ENCODE measurements at places on chromosomes 7 and 10.

DNA sequence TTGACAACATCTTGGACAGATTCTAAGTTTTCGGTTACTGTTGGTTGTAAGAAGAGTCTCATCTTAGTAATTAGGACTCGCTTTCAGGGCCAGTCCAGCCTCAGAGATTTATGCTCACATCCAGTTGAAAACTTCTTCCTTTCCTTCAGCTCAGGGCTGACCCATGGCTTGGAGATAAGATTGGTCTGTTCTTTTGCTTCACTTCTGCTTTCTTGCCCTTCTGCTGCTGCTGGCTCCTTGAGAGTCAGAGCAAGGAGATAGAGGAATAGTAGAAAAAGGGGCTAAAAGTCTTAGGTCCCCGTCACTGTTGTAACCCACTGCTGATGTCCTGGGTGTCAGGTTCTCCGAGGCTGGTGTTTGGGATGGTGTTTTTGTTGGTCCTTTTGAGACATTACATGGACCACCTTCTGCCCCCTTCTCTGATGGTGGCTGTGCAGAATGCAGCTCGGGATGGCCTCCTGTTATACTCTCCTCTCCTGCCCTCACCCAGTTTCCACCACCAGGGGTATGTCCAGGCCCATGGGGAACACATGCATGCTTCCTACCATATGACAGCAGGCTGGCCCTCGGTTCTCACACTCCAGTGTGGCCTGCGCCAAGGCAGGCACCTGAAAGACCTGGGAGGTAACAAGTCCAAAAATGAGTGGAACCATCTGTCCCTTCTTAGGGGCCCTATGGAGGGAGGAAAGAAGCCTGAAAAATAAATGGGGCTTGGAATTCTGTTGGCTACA, 67.8 kb upstream of the PCBD1 start:
- peak; percentile 23 for DNase-seq

DNA sequence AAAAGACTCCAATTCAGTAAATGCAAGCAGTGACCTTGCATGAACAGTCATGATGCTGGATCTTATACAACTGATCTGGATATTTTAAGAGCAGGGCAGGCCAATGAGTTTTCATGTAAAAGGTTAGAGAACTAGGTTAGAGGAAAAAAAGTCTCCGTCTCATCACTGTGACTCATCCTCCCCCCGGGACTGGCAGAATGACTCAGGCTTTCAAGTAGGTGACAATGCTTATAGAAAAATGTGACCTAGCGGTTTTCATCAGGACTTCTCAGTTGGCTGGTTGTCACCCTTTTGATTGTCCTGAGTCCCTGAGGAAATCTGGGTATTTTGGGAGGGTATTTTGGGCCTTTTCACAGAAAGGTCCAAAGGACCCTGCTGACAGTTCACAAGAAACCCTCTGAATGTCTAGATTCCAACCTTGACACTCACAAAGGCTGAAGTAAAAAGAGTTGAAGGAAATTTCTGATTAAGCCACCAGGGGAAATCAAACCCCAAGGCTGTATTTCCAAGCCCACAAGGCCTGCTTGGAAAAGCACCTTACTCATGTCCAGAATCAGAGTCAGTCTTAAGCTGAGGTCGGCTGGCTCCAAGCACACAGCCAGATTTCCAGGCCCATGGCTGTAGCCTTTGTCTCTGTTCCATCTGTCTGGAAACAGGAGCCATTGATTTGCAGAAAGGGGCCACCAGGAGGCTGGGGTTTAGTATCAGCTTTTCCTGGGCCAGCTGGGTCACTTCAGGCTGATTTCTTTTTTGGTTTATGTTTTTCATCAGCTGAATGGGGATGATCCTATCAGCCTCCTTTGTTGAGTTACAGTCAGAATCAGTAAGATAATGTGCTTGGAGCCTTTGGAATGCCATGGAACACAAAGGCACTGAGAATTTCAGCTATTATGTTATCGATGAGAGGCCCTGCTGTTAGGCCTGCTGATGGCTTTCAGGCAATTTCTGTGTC, 226.4 kb upstream of the HABP2 start:
- DNase-seq: peak; percentile 91

DNA sequence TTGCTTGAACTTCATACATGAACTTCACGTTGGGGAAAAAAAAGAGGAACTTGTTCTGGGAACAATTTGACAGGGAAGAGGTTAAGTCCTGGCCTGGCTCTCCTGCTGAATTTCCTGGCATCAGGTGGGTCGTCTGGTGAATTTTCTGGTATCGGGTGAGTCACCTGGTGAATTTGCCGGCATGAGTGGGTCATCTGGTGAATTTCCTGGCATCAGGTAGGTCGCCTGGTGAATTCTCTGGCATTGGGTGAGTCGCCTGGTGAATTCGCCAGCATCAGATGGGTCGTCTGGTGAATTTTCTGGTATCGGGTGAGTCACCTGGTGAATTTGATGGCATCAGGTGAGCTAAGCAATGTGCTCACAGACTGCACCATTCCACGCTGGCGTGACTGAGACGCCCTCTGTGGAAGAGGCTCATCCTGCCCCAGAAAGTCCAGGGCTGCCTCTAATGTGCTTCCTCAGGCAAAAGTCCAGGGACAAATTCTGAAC, 255.4 kb downstream of the TCERG1L start:
- no peak for DNase-seq

DNA sequence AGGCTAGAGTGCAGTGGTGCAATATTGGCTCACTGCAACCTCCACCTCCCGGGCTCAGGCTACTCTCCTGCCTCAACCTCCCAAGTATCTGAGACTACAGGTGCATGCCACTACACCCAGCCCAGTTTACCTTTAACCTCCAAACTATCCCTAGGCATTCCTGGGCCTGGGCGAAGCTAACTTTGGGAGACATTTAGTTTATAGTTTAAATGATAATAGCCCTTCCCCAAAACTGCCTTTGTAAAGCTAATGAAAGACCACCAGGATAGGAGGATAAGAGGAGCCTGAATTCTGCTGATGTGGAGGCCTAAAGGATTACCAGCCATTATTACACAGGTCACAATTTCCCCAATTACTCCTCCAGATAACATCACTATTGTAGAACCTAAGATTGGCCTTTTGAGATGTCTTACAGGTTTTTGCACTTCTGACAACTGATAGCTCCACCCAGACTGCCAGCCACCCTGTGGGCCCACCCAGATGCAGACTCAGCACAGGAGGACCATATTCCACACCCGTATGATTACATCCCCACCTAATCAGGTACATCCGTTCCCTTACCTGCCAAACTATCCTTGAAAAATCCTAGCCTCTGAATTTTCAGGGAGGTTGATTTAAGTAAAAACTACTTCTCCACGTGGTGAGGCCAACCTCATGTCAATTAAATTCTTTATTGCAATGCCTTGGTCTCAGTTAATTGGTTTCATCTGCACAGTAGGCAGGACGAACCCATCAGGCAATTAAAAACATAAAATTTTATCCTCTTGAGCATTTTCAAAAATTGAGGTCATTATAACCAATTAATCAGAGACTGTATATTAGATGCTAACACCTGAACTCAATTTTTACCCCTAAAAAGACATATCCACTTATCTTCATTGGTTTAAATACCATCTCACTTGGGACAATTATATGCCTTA, 62.3 kb upstream of the TMEM254 start:
- no peak for DNase-seq

- DNase-seq: no peak
Observed at GRCh38 chr10:48564466-48565160, 40.3 kb downstream of the ARHGAP22 start.

DNA sequence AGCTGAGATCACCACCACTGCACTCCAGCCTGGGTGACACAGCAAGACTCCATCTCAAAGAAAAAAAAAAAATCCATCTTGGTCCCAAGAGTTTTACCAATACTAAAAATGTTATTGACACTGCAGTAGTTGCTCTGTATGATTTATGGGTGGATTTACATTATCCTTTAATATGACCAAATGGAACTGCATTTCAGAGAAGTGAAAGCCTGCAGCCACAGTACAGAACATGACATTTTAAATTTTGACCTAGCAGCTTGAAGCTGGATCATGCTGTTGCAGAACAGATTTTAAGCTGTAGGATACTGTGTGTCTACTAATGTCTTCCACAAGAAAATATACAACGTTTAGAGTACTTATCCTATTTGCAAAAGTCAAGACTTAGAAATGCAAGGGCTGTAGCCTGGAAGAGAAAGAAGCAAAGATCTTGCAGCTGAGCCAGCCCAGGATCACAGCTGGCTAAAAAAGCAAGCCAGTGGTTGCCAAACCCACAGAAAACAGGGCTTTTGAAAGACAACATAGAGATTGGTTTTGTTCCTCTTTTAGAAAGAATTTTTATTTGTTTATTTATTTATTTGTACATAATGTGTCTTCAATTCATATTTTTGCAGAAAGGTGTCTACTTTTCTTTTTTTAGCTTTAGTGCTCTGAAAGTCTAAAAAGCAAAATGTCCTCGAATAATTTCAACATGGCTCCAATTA, 55.2 kb upstream of the WNT16 start:
- no peak for DNase-seq

- DNase-seq: peak; percentile 35
Observed at GRCh38 chr7:138885383-138886147, 87.6 kb upstream of the ATP6V0A4 start.

DNA sequence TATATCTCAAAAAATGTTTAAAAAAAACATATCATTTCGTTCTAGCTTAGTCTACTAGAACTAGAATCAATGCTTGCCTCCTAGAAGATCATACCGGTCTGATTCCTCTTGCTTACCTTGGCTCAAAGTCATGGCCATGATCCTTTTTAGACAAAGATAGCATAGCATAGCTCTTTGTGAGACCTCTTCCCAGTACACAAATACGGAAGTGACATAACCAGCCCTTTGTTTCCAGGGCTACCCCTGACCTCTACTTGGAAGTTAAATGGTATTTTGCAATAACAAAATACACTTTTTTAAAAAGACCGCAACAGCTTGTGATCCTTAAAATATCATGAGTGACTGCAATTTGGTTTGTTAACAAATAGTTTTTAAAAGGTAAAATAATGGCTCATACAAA, 130.7 kb upstream of the NOBOX start:
- DNase-seq: peak; percentile 55

GRCh38 chr7:80078159-80078731, 56.4 kb upstream of the GNAI1 start:
- peak; percentile 10 for DNase-seq

GRCh38 chr10:85614566-85614965, 752.0 kb downstream of the GRID1 start:
- peak; percentile 44 for DNase-seq

- peak; percentile 32 for DNase-seq
Observed at GRCh38 chr10:36779238-36779846, 346.1 kb upstream of the ANKRD30A start.

- DNase-seq: no peak
Observed at GRCh38 chr7:123757095-123757494, 8.3 kb upstream of the WASL start.
